ENCODE measurements at places on chromosomes 7 and 10.

DNA sequence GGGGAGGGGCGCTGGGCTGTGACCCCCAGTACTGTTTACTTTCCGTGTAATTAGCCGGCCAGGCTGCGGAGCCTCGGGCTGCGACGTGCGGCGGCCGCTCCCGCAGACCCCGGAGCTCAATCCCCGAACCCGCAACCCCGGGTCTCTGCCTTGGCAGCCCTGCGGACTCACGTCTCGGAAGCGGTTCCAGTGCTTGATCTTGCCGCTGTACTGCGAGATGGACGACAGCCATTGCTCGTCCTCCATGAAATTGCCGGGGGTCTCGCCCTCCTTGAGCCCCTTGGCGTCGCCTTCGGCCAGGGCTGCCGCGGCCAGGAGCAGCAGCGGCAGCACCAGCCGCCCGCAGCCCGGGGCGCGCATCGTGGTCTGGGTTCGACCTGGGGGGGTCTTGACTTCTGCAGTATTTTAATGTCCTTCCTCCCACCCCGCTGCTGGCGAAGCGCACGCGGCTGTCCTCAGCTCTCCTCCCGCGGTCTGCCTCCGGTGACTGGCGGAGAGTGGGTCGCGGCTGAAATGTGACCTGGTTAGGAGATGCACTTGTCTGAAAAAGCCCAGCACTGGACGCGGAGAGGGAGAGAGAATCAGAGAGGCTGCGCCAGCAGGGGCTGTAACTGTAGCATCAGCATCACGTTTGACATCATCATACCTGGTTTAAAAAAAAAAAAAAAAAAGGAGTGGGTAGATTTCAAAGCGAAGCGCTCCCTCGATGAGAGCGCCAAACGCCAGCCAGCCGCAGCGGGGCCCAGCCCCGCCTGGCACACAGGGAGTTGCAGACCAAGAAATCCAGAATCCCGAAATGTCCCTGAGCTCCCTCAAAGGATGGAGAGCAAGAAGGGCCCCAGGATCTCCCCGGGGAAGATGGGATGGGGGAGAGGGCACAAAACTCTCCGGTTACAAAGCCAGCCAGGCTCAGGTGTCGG is at the start of gene SPOCK2:
SPOCK2 (minus strand) TSS at position 583 of the 920 bp plus-strand sequence; CDS start at position 360, 223 bp downstream.
- DNase-seq = no peak

GRCh38 chr10:129550076-129550475 is 83.0 kb downstream of the MGMT start:
- no peak for DNase-seq

GRCh38 chr7:33582104-33582503 is 323.2 kb upstream of the BMPER start:
- no peak for DNase-seq

DNA sequence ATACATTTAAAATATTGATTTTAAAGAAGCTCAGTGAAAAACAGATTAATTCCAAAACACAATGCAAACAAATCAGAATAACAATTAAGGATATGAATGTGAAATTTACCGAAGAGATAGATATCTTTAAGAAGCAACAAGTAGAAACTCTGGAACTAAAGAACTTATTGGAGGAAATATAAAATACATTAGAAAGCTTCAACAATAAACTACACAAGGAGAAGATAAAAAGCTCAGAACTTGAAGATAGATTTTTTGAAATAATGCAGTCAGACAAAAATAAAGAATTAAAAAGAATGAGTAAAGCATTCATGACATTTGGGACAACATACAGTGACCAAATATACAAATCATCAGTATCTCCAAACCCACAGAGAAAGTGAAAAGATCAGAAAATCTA is 43.2 kb downstream of the HIBADH start:
- no peak for DNase-seq

Measured in fibroblast of skin of right quadriceps (primary cell).